DND-41 (cell line): ENCODE measurements at places on chromosomes 1 and 21.

- no peak for DNase-seq
- H3K36me3 ChIP-seq, result 0 out of 2 replicates have a peak, but pooled peaks cover 3% of the 10 kb centered on the region
- H3K27me3 ChIP-seq, result no peaks in the 10 kb centered on the region
- no peak overlapping the region for H3K4me3 ChIP-seq
- H3K27ac ChIP-seq, result no peak overlapping the region
These were observed 4.9 kb downstream of the MOB3C start for GRCh38 chr1:46611691-46612221.

- H3K4me1 ChIP-seq, result peaks cover 20% of the 10 kb centered on the region
- peak within 1 kb of the TSS; percentile 87 for H3K4me3 ChIP-seq
- peak; percentile 75 for DNase-seq
- peak within 1 kb of the TSS; percentile 53 for H3K27ac ChIP-seq
These were observed at the start of gene VAMP3 for GRCh38 chr1:7770997-7771822. TSS of gene VAMP3 (plus strand) at chr1:7771296. CDS start at chr1:7771384, 88 bp downstream.

- no peak overlapping the region for H3K27ac ChIP-seq
- H3K36me3 ChIP-seq, result no peaks in the 10 kb centered on the region
- DNase-seq, result no peak
- peaks cover 13% of the 10 kb centered on the region for H3K27me3 ChIP-seq
- H3K4me1 ChIP-seq, result no peaks in the 10 kb centered on the region
- no peak overlapping the region for H3K4me3 ChIP-seq
These were observed 87.6 kb downstream of the GLIS1 start for GRCh38 chr1:53651356-53651755.

DNA sequence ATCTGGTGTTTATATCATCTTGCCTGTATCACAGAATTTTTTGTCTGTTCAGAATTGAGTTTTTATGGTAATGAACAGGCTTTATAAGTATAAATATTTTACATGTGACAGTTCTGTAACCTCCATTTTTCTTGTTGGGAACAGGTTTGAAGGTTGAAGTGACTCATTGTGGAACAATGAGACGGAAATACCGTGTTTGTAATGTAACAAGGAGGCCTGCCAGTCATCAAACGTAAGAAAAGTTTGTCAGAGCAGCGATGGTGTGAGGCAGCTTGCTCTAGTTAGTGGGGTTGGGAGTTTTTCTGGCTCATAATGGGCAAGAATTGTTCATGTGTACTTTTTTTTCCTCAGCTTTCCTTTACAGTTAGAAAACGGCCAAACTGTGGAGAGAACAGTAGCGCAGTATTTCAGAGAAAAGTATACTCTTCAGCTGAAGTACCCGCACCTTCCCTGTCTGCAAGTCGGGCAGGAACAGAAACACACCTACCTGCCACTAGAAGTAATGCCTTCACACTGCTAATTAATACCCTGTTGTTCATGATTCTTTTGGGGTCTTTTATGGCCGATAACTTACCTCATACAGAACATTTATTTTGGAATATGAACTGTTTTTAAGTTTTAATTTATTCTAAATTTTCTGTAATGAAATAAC lies 75.2 kb upstream of the TEKT2 start:
- H3K4me3 ChIP-seq, result no peak overlapping the region
- H3K36me3 ChIP-seq, result peaks cover 24% of the 10 kb centered on the region
- DNase-seq, result no peak
- no peaks in the 10 kb centered on the region for H3K4me1 ChIP-seq
- no peak overlapping the region for H3K27ac ChIP-seq
- no peaks in the 10 kb centered on the region for H3K27me3 ChIP-seq

DNA sequence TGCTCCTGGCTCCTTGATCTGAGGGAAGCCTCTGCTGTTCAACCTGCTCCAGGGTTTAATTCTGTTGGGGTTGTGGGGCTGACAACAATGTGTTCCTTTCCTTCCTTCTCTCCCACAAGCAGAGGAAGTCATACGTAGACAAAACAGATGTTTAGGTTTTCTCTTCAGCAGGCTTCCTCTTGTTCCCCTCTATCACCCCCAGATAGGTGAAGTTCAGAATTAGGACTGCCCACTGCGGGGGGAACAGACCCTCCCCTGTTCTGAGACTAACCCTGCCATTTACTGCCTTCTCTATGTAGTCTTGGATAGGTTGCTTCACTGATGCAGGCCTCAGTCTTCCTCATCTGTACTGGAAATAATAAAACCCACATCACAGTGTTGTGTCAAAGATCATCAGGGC lies 30.0 kb upstream of the NRDC start:
- H3K4me1 ChIP-seq, result peaks cover 6% of the 10 kb centered on the region
- DNase-seq, result no peak
- H3K27me3 ChIP-seq, result peaks cover 3% of the 10 kb centered on the region
- no peak overlapping the region for H3K27ac ChIP-seq

GRCh38 chr1:8831340-8831739 lies 13.9 kb upstream of the RERE start:
- no peaks in the 10 kb centered on the region for H3K27me3 ChIP-seq
- no peak overlapping the region for H3K27ac ChIP-seq
- DNase-seq, result no peak

GRCh38 chr1:213651077-213651476 lies 336.7 kb upstream of the PROX1 start:
- no peaks in the 10 kb centered on the region for H3K36me3 ChIP-seq
- H3K27me3 ChIP-seq, result peaks cover 2% of the 10 kb centered on the region
- H3K27ac ChIP-seq, result no peak overlapping the region
- H3K4me3 ChIP-seq, result no peak overlapping the region
- no peak for DNase-seq

- no peaks in the 10 kb centered on the region for H3K4me1 ChIP-seq
- H3K27me3 ChIP-seq, result no peaks in the 10 kb centered on the region
- H3K36me3 ChIP-seq, result no peaks in the 10 kb centered on the region
- H3K4me3 ChIP-seq, result no peak overlapping the region
- no peak overlapping the region for H3K27ac ChIP-seq
- DNase-seq, result no peak
These were observed 88.2 kb downstream of the NTPCR start for GRCh38 chr1:233038581-233038980.

GRCh38 chr1:79903321-79903720 lies 896.8 kb upstream of the ADGRL4 start:
- H3K4me3 ChIP-seq, result no peak overlapping the region
- no peaks in the 10 kb centered on the region for H3K4me1 ChIP-seq
- H3K36me3 ChIP-seq, result no peaks in the 10 kb centered on the region

DNA sequence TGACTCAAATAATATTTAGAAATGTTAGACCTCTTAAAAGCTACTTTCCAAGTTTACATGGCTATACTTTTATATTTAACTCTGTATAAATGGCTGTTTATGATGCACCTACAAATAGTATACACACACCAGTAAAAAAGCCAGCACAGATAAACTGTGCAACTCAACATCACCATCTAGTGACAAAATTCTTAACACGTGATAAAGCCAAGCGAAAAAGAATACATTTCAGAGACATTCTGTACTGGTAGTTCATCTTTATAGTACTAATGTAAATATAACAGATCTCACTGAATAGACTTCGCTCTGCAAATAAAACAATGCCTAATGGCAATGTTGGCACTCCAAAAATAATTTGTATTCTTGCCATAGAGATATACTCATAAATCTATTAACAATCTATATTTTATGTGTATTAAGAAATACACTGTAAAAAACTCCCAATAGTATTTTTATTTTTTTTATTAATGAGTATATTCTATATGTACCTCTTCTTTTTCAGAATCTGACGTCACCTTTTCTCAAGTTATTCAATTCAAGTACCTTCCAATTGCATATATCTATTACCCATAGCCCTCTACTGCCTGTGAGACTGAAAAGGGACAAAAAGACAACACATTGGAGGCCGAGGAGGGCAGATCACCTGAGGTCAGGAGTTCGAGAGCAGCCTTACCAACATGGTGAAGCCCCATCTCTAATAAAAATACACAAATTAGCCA lies 100.2 kb downstream of the DPYD start:
- H3K27me3 ChIP-seq, result no peaks in the 10 kb centered on the region
- H3K4me1 ChIP-seq, result no peaks in the 10 kb centered on the region
- H3K27ac ChIP-seq, result no peak overlapping the region
- H3K4me3 ChIP-seq, result no peak overlapping the region

- H3K4me1 ChIP-seq, result peaks cover 21% of the 10 kb centered on the region
- DNase-seq, result no peak
- peaks cover 97% of the 10 kb centered on the region for H3K36me3 ChIP-seq
- no peak overlapping the region for H3K4me3 ChIP-seq
- no peaks in the 10 kb centered on the region for H3K27me3 ChIP-seq
These were observed 70.8 kb downstream of the DTL start for GRCh38 chr1:212106286-212106792.

- peaks cover 5% of the 10 kb centered on the region for H3K4me1 ChIP-seq
- H3K27ac ChIP-seq, result no peak overlapping the region
- peak; percentile 8 for DNase-seq
These were observed 1269.6 kb upstream of the ADGRL2 start for GRCh38 chr1:80531182-80531581.

DNA sequence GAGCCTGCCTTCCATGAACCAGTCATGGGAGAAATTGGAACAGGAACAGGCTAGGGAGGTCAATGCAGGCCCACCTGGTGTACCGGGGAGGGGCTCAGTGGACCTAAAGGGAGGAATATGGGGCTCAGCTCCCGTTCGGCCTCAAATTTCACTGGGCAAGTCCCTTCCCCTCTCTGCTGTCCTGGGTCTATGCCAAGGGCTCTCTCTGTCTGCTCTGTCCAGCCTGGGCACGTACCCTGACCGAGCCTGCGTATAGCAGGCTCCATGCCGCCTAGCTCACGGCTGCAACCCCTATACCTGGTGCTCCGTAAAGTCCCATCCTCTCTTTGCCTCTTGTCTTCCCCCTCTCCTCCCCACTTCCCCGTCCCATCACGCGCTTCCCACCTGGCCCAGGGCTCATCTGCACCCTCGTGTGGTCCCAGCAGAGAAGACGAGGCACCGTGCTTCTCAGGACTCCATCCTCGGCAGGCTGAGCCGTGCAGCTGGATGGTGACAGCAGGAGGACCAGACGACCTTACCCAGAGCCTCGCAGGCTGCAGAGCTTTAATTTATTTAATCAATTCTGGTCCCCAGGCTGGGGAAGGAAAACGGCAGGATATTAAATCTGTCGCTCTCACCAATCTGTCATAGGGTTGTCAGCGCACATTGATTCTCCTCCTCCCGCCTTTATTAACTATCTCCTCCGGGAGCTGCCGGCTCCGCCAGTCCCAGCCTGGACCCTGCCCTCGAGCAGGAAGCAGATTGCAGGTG lies 25.0 kb upstream of the DISP3 start:
- no peaks in the 10 kb centered on the region for H3K36me3 ChIP-seq
- no peaks in the 10 kb centered on the region for H3K4me1 ChIP-seq
- no peak for DNase-seq
- no peak overlapping the region for H3K27ac ChIP-seq
- H3K27me3 ChIP-seq, result no peaks in the 10 kb centered on the region
- H3K4me3 ChIP-seq, result no peak overlapping the region

DNA sequence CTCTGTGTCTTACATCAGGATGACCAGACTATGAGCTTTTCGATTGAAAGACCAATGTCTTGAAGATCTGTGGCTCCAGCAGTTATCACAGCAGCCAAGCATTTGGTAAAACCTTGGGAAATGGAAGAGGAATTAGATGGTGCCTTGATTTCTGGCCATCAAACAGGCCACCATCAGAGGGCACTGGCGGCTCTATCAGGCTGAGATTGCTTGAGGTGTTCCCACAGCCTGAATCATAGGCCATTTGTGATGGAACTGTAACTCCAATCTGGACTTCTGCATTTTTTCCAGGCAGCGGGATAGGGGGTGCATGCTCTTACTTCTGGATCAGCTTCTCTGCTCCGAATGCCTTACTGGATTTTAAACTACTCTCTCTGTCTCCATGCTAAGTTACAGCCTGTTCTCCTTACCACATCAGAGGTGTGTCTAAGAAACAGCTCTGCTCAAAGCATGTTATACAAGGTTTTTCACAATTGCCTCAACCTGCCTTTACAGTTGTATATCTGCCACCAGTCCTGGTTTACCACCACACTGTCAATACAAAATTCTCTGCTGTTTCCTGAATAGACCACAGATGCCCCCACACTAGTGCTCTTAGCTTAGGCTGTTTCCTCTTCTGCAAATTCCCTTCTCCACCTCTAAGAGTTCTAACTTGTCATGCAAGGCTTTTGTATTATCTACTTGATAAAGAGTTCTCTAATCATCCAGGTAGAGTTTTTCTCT lies 180.9 kb downstream of the PTGER3 start:
- no peak overlapping the region for H3K4me3 ChIP-seq
- H3K4me1 ChIP-seq, result peaks cover 12% of the 10 kb centered on the region
- no peaks in the 10 kb centered on the region for H3K36me3 ChIP-seq
- no peak overlapping the region for H3K27ac ChIP-seq
- DNase-seq, result peak; percentile 43

GRCh38 chr1:160862203-160863060 lies at the start of gene CD244:
TSS of gene CD244 (minus strand) at chr1:160862887. CDS start at chr1:160862677, 210 bp downstream.
- H3K27me3 ChIP-seq, result no peaks in the 10 kb centered on the region
- no peak within 1 kb of the TSS for H3K27ac ChIP-seq
- peak; percentile 64 for DNase-seq
- no peaks in the 10 kb centered on the region for H3K36me3 ChIP-seq

- no peaks in the 10 kb centered on the region for H3K27me3 ChIP-seq
- H3K4me1 ChIP-seq, result peaks cover 33% of the 10 kb centered on the region
- no peak overlapping the region for H3K27ac ChIP-seq
These were observed 2.4 kb upstream of the E2F2 start for GRCh38 chr1:23533246-23534023.

DNA sequence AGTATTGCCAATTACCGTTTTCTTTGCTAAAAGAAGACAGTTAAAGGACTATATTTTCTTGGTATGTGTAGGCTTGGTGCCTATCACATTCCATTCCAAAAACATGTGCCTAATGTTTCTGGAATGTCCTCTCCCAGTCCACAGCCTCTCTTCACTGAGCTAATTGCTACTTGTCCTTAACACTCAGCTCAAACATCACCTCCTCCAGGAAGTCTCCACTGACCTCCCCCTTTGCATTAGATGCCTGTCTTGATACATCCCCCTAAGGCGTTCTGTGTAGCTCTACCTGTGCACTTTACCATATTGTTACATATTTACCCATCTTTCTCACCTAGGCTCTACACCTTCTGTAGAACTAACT lies 195.6 kb upstream of the CAMK1G start:
- H3K27ac ChIP-seq, result no peak overlapping the region
- no peaks in the 10 kb centered on the region for H3K36me3 ChIP-seq
- H3K4me1 ChIP-seq, result no peaks in the 10 kb centered on the region
- H3K4me3 ChIP-seq, result no peak overlapping the region
- no peaks in the 10 kb centered on the region for H3K27me3 ChIP-seq

GRCh38 chr1:207813512-207813881 lies 61.6 kb downstream of the CD46 start:
- peak overlapping the region; percentile 43; the same call in 1 of the 2 replicates for H3K27ac ChIP-seq
- no peak for DNase-seq
- H3K36me3 ChIP-seq, result peaks cover 97% of the 10 kb centered on the region

GRCh38 chr1:167435484-167435883 lies 82.8 kb downstream of the CD247 start:
- H3K4me3 ChIP-seq, result no peak overlapping the region
- H3K4me1 ChIP-seq, result no peaks in the 10 kb centered on the region
- peaks cover 95% of the 10 kb centered on the region for H3K36me3 ChIP-seq
- DNase-seq, result no peak
- H3K27ac ChIP-seq, result no peak overlapping the region
